ENCODE measurements at places on chromosomes 16 and 17.

- DNase-seq: no peak
Measured at GRCh38 chr16:7691533-7691932, 358.9 kb downstream of the RBFOX1 start.

- DNase-seq: peak; percentile 92
Measured at GRCh38 chr16:77531752-77532151, 96.9 kb upstream of the ADAMTS18 start.

- DNase-seq: no peak
Measured at GRCh38 chr16:86939609-86940008, 361.3 kb downstream of the FOXL1 start.

- no peak for DNase-seq
Measured at GRCh38 chr16:728131-728889, 1.4 kb downstream of the HAGHL start.

GRCh38 chr17:11823862-11824261 lies 173.4 kb downstream of the ZNF18 start:
- no peak for DNase-seq

- DNase-seq: no peak
Measured at GRCh38 chr17:66670206-66670605, 164.7 kb upstream of the CACNG5 start.

- DNase-seq: no peak
Measured at GRCh38 chr16:2778630-2778958, 1.5 kb upstream of the ELOB start.

GRCh38 chr16:85266857-85267256 lies 154.6 kb upstream of the CIBAR2 start:
- no peak for DNase-seq

- DNase-seq: no peak
Measured at GRCh38 chr17:31537565-31538011, 146.1 kb downstream of the RAB11FIP4 start.

- DNase-seq: no peak
Measured at GRCh38 chr17:6688944-6689343, 24.2 kb downstream of the SLC13A5 start.

GRCh38 chr16:361872-362701 lies 8.3 kb downstream of the MRPL28 start:
- DNase-seq: peak; percentile 25

- no peak for DNase-seq
Measured at GRCh38 chr16:10851512-10851911, 25.5 kb upstream of the CIITA start.
